Umbilical cord (tissue), 2 donors: ENCODE measurements at places on chromosomes 7 and 10.

- no peak for DNase-seq
Observed at GRCh38 chr10:112160834-112161233, 22.7 kb downstream of the GPAM start.

GRCh38 chr7:27111042-27111750 is 8.7 kb upstream of the HOXA2 start:
- DNase-seq = peak; percentile 53

- no peak for DNase-seq
Observed at GRCh38 chr7:100680576-100681271, 7.2 kb downstream of the GNB2 start.

DNA sequence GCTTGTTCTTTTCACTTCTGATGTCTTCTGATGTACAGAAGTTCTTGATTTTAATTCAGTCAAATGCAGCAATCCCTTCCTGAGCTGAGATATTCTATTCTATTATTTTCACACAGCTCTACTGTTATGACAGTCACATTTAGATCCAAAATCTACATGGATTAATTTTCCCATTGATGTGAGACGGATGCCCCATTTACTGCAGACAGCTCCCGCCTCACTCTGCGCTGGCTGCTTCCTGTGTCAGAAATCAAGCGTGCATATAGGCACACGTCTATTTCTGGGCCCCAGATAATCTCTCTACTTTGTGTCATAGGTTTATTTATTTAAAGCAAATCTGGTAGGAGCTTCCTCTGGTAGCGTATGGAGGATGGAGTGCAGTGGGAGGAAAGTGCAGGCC is 6.7 kb downstream of the BNIP3 start:
- DNase-seq = no peak

DNA sequence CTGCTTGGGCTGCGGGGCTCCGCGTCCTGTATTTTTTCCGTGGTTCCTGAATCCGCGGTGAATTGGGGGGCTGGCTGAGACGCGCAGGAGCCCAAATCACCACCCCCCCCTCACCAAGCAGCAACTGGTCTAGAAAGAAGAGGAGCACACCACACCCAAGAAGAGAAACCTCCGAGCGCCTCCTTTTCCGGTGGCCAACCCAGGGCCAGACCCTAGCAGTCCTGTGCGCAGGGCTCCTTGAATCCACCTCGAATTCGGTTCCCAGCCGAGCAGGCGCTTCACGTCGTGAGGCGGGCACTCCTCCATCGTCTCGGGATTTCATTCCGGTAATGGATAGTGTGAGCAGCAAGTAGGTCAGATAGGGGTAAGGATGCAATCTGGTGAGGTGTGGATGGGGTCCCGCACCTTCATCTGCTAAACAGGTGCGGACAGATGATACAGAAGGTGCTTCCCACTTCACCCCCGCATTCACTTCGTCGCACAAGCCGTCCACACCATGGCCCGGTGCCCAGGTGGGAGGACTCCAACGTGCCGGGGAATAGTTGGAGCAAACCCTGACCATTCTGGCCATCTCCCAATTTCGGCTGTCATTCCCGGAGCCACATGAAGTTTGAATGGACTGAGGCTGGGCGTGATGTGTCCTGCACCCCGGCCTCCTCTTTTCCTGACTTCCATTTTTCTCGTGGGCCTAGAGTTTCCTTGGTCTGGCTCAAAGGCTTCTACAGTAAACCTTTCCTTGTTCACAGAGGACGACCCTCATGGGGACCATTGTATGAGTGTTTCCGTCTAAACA is 19.8 kb upstream of the ZNF273 start:
- DNase-seq = no peak

DNA sequence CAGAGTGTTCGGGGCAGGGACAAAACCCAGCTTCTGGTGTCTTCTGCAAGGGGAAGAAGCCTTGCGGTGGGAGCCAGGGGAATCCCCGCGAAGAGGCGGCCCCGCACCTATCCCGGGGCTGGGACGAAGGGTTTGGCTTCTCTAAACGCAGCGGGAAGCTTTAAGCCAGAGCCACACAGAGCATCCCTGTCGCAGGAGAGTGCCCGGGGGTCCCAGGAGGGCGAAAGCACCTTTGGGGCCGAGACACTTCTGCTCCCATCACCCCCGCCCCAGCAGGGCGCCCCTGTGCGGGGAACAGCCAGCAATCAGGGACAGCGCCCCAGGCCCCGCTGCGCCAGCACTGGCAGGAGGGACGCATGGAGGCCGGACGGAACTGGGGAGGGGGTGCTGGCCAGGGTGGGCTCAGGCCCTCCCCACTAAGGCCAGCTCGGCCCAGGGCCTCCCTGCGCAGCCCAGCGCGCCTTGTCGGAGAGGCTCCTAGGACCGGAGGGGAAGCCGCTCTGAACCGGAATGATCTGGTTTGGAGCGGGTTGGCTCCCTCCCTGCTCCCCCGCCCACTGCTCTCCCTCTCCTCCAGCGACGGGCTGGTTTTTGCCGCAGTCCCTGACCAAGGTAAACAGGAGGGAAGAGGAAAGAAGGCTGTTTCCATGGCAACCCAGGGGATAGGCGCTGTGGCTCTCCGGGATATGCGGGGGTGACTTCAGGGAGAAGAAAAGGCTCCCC is 63.9 kb downstream of the TMEM209 start:
- peak; percentile 95 for DNase-seq

DNA sequence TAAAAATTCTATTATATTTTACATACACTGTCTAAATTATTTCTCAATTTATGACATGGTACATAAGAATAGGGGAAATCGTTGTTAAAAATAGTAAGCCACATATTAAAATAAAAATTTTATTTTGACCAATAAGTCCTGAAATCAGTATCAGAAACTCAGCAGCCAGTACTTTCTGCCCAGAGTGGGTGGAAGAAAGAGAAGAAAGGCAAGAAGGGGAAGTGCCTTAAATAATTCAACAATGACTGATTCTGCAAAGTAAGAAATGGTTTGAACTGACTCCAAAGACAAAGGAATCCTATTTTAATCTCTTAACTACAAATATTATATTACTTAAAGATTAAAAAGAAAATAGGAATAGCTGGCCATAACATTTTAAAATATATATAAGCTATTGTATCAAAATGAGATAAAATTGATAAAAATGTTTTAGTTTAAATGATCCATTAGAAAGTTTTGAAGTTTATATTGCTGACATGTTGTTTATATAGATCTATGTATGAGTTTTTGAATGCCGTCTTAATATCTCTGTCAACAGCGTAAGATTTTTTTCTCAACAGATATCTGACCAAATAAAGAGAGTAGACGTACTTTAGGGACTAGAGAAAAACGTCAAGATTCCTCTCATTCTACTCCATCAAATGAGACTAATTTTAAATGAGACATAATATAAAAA is 30.2 kb upstream of the NRCAM start:
- DNase-seq = no peak
